Activated T-helper 1 cell treated with anti-CD3 and anti-CD28 coated beads, Interleukin-2, amount 50 U/mL, for 16 hours (primary cell): ENCODE measurements at places on chromosomes 12 and 14.

- DNase-seq, result no peak
These were observed 344.5 kb downstream of the AEBP2 start for GRCh38 chr12:19783547-19784444.

DNA sequence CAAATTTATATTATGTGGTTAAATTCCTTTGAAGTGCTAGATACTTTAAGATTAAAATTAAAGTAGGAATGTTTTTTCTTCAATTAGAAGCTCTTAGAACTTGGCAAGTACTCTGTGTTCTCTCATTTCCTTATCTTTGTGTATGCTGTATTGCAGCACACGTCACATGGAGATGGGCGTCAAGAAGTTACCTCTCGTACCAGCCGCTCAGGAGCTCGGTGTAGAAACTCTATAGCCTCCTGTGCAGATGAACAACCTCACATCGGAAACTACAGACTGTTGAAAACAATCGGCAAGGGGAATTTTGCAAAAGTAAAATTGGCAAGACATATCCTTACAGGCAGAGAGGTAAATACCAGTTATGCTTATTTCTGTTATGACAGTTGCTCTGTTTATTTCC, 19.7 kb downstream of the MARK3 start:
- no peak for DNase-seq

DNA sequence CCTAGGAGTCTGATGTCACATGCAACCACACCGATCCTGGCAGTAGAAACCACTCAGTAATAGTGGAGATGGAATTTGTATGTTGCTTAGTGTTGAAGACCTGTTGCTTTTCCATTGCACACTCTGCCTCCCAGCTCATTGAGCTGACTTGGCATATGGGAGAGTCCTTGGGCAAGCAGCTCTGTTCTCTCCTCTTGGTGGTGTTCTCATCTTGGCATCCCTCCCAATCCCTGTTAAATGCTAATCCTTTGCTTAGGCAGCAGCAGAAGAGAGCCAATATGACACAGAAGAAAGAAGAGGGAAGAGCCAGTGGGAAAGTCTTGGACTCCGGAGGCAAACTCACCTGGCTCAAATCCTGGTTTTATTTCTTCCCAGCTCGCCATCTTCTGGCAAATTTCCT, 178.0 kb upstream of the CAND1 start:
- DNase-seq, result no peak

DNA sequence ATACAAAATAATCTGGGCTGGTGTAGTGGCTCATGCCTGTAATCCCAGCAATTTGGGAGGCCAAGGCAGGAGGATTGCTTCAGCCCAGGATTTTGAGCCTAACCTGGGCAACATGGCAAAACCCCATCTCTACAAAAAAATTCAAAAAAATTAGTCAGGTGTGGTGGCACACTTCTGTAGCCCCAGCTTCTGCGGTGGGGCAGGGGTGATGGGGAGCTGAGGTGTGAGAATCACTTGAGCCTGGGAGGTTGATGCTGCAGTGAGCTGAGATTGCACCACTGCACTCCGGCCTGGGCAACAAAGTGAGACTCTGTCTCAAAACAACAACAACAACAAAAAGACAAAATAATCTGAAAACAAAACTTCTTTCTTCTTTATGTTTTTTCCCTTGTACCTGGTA, 66.0 kb downstream of the TC2N start:
- no peak for DNase-seq

DNA sequence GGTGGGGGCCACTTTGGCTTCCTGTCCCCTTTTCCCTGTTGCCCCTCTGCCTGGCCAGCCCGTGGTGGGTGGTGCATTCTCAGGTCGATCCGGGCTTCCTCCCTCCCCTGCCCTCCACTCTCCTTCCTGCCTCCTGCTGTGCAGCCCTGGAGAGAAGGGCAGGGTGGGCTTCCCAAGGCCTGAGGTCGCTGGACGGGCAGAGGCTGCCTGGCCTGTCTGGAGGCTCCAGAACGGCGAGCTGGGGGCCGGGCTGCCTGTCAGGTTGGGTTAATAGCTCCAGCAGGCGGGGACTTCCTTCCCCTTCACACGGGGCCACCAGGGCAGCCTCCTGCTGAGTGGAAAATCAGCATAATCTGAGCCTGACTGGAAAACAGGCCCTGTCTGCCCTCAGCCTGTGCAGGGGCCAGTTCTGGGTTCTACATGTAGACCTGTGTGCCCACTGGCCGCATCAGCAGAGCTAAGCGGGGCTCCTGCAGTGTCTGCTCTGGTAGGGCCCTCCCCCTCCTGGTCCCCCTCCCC, 11.3 kb downstream of the KIF26A start:
- DNase-seq, result no peak

DNA sequence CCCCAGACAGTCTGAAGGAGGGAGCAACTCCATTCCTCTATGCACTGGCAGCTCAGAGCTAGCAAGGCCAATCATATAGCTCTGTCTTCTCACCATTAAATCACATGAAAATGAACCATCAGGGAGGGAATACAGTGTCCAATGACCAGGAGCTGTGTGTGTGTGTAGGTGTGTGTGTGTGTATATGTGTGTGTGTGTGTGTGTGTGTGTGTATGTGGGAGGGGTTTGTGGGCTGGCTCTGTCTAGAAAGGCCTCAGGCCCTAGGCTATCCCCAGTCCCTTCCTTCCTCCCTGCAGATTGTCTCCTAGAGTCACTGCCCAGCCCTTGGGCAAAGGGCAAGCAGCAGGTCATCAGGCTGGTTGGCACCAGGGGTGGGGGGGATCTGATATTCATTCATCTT, 5.7 kb upstream of the SUSD6 start:
- no peak for DNase-seq

DNA sequence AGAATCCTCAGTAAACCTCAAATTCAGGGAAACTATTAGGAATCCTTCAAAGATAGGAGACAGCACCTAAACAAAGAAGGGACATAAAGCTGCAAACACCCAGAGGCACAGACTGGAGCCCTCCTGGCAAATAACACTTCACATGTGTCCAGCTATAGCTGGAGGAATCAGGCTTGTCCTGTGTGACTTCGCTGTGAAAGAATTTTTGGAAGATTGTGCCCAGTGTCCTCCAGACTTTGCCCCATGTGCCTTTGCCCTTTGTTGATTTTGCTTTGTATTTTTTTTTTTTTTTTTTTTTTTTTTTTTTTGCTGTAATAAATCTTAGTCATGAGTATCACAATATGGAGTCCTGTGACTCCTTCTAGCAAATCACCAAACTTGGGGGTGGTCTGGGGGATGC, 136.8 kb downstream of the KCNH5 start:
- DNase-seq, result no peak

GRCh38 chr12:96015672-96016071, 19.5 kb upstream of the HAL start:
- no peak for DNase-seq

DNA sequence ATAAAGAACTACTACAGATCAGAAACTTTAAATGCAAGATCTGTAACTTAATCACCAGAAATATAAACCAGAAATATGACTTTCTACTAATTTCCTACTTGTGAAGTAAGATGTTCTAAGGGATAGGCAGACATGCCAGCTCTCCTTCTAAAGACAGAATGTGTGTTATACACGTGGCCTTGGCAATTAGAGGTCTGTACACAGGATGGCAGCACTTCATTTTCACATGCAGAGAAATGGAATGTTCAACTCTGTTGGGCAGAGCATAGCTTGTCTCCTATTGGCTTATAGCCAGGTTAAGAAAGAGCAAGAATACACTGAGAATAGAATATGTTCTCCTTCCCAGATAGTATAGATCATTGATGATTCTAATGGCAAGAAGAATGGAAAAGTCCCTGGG, 403.8 kb downstream of the DAD1 start:
- no peak for DNase-seq

- no peak for DNase-seq
These were observed 4.2 kb downstream of the PLEKHG3 start for GRCh38 chr14:64708148-64709004.

DNA sequence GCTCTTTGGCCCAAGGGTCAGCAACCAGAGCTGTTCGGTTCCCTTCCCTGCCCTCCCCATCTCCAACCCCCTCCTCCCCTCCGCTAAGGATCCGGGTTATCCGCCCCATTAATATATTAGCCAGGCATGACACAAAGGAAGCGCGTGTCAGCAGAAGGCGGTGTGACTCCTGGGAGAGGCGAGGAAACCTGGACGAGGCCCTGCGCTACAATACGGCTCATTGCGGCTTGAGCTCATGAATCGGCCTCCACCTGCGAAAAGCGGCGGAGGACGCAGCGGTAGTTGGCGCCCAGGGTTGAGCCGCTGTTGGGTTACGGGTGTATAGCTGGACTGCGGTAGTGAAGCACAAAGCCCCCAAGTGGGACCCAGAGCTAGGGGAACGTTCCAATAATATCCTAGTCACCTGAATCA, 9.9 kb downstream of the FOXA1 start:
- DNase-seq, result no peak

DNA sequence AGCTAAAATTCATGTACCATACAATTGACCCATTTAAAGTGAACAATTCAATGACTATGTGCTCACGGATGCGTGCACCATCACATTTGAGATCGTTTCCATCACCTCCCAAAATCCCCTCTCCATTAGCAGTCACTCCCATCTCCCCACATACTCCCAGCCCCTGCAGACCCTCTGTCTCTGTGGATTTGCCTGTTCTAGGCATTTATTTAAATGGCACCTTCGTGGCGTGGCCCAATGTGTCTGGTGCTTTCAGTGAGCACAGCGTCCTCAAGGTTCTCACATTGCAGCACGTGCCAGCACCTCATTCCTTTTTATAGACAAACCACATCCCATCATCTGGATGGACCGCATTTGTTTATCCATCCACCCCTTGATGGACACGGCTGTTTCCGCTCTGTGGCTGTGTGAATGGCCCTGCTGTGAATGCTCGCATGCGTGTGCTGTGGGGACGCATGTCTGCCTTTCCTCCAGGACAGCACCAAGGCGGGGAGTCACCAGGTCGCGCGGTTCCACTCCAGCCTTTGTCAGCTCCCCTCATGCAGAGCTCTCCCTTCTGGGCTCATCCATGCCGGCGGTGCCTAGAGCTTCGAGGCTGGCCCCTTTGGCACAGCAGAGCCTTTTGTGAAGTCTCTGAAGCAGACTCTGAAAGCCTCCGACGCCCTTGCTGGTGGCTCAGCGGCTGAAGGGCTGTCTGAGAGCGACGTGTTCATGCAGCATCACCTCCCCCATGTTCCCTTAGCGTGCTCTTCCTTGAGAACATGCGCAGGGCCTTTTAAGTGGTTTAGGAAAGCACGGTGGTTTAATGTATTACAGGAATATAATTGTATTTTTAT, 184.4 kb downstream of the KIF26A start:
- DNase-seq, result no peak

DNA sequence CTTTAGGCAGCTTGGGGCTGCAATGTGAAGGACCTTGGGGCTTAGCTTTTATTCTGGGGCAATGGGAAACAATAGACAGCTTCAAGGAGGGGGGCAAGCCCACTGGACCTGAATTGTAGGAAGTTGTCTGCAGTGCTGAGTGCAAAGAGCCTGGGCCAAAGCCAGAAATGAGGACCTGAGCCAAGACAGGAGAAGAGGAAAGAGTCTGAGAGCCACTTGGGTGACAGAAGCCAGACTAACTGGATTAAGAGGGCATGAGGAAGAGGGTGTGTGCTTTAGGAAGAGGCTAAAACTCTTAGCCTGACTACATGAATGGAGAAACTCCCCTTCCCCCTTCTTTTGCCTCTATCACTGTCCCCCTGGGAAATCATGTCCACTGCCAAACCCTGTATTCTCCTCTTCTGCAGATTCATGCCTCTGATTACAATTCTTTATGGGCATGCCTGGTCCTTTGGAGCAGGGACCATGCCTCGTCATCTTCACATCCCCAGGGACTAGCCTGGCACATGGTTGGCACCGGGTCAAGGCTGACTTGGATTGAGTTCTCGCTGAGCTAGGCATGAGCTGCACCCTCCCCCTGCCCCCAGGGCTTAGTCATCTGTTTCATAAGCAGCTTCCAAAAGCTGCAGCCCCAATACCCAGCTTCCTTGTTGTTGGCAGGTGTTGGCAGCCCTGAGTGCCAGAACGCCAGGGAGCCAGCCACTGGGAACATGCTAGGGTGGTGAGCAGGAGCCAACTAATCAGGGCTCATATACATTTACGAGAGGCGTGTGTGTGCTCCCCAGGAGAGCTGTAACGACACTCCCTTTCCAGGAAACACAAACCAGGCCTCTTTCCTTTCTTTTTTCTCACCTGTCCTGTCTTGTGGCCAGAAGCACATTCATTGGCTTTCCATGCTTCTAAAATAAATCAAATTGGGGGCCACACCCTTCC, 27.7 kb upstream of the JDP2 start:
- DNase-seq, result no peak

DNA sequence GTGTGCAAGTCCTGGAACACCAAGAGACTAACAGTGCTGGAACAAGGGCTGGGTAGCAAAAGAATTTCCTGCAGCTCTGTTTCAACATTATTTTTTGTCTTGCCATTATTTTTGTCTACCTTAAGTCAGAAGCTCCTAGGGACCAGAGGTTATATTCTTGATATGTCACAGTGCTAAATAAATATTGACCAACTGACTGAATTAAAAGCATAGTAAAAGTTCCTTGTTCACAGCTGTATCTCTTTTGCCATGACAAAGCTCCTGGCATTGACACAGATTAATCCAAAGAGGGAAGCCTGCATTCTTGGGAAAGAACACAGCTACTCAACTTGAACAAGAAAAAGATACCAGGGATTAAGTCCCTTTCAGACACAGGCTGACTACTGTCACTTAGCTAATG, 136.5 kb downstream of the SPTSSA start:
- DNase-seq, result no peak
